Aortic smooth muscle cell (primary cell): ENCODE measurements at places on chromosomes 3 and 15. TPM values are rescaled to one million over a fixed set of nuclear protein-coding genes. Genes with fewer than 3 reads are reported as not detected.

The FETUB gene
- total RNA-seq = not detected in 2 replicates

The HYAL1 gene
- 1.2 and 2.6 TPM in 2 replicates for total RNA-seq

The ARPP21 gene
- total RNA-seq = 2.1 and 8.6 TPM in 2 replicates

The ALS2CL gene
- total RNA-seq = 1.7 and 3.2 TPM in 2 replicates

The HAPLN3 gene
- total RNA-seq = 5.2 and 20.6 TPM in 2 replicates

The TMF1 gene
- total RNA-seq = 47.7 and 51.4 TPM in 2 replicates

The LRTM1 gene
- total RNA-seq = not detected in 2 replicates

The RHOV gene
- 0.06 TPM in 1 of 2 replicates, not detected in the other for total RNA-seq

The CYP1A2 gene
- total RNA-seq = not detected in 2 replicates

The AGTR1 gene
- 0.37 and 0.40 TPM in 2 replicates for total RNA-seq

The SH2D7 gene
- not detected in 2 replicates for total RNA-seq

The SHQ1 gene
- 12.2 and 13.6 TPM in 2 replicates for total RNA-seq

The GPR87 gene
- total RNA-seq = not detected in 2 replicates

The SERINC4 gene
- total RNA-seq = under 0.01 and 0.06 TPM in 2 replicates

The BDH1 gene
- 0.92 and 0.93 TPM in 2 replicates for total RNA-seq

The OR5H6 gene
- total RNA-seq = not detected in 2 replicates

The BCHE gene
- 0.13 and 0.31 TPM in 2 replicates for total RNA-seq

The A4GNT gene
- not detected in 2 replicates for total RNA-seq

The SCAMP5 gene
- total RNA-seq = 1.7 and 6.5 TPM in 2 replicates

The PLA1A gene
- 0.25 TPM in 1 of 2 replicates, not detected in the other for total RNA-seq

The MRAS gene
- total RNA-seq = 39.7 and 42.7 TPM in 2 replicates

The SUMF1 gene
- 61.3 and 79.8 TPM in 2 replicates for total RNA-seq
